ENCODE measurements at places on chromosomes 7 and 10.

- no peak for DNase-seq
Observed at GRCh38 chr10:26987851-26988250, 112.4 kb downstream of the ANKRD26 start.

DNA sequence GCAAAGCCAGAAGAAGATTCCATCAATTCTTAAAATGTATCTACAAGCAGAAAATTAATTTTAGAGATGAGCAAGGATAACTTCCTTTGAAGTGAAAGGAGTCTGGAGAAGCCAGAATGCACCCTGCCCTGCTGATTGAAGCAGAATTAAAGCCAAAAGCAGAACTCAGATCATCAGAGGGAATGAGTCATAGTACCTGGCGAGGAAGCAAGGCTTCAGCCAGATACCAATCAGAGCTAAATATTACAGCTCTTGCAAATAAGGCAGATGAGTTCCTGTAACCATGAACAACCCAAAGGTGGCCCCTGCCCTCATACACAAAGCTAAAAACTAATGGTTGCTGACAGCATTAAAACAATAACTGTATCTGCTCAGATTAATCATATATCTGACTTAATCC, 10.4 kb downstream of the HTR7 start:
- DNase-seq, result peak; percentile 24

DNA sequence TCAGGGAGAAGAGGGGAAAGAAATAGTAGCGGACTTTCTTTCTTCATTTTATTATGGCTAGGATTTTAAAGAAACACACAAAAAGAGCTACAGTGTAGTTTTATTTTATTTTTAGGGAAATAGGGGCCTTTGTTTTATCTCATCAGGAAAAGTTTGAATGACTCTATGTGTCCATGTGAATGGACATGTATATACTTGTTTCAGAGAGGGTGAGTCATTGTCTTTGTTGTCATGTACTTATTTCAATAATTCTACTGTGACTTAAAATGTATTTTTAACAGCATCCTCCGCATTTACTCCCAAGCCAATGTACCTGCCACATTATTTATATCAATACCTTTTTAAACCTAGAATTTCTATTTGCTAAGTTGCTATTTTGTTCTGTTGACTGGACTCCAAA, 569.5 kb downstream of the SORCS3 start:
- no peak for DNase-seq

DNA sequence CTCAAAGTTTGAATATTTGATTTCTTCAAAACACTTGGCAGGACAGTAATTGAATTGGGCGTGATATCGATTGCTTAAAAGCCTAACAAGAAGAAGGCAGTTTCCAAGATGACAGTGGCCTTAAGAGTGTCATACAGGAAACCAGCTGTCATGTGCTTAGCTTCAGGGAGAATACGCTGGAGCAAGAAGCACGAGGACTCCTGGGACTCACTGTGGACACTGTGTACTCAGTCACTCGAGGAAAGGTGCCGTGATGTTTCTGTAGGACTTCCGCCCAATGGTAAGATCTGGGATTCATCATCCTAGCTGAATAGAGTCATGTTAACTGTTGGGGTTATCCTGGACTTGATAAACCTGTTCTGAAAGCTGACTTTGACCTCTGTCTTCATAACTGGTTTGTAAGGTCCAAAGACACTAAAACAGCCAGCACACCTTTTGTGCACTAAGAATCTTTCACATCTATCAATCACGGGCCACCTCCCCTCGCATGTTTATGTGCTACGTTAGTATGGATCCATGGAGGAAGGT, 113.5 kb downstream of the CELF2 start:
- no peak for DNase-seq

GRCh38 chr7:91029688-91030087, 234.5 kb upstream of the FZD1 start:
- no peak for DNase-seq

DNA sequence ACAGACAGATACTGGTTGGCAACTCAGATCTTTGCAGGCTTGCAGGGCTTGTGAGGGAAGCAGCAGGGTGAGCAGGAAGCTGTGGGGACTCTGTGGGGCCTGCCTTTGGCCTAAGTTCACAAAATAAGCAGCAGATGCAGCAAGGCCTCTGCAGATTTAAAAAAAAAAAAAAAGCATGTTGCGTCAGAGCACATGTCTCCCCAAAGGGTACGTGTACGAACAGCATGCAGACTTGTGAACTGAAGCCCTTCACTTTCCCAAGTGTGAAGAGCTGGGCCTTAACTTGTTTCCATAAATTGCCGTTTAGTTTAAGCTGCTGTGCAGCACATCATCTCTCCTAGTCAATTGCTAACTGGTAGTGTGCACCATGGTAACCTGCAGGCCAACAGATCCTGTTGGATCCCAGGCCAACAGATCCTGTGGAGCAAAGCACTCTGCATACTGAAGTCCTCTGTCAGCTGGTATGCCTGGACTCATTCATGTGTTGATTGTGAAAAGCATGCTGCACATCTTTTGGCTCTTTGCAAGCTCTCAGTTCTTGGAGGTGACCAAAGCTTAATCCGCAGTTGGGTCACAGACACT, 10.8 kb upstream of the XPNPEP1 start:
- DNase-seq, result no peak

DNA sequence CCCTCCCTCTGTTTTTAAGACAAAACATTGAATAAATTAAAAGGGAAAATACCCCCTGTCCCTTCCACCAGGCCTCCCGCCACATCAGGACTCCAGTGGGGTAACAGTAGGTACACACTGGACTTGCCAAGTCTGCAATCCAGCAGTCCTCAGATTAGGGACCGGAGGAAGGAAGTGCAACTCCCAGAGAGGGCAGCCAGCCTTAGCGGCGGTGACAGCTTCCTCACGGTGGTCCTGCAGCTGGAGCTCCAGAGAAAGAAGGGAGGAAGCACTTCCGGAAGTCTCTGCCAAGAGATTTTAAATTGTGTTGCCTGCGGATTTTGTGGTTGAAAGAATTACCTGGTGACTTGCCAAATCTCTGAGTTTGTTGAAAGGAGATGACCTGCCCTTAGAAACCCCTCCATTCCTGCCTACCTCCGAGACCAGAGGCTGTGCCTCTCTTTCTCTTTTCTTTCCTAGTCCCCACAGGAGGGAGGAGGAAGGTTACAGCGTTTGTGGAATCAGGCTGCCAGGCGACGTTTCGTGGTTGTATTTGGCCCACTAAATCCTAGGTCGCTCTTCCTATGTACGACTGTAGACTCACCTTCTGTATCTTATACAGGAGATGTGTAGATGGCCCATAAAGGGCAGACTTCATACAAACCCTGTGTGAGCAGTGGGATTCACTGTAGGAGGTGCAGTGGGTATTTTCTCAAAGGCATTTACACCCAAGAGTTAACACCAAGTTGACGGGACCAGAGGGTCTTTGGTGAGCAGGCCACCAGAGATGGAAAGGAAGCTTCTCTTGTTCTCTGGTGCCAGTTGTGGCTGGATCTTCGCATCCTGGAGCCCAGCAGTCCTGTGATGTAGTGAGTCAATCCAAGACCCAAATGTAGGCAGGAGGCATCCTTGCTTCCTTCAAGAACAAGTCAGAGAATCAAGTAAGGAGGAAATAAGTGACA, 77.9 kb downstream of the INSIG1 start:
- DNase-seq, result no peak

DNA sequence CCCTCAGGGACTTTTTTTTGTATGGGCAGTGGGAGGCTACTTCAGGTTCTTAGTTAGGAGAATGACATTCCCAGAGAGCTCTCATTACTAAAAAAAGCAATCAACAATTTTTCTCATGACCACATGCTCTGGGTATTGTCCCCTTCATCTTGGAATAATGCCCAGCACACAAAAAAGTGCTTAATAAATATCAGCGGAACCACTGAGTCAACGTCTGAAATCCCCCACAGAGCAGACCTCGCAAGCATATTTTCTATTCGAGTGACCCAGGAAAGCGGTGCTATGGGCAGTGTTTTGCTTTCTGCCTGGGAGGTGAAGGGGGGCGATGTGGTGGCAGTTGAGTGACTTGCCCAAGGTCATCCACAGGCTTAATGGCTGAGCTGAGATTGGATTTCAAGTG, 493.4 kb upstream of the ZMIZ1 start:
- no peak for DNase-seq

- DNase-seq, result no peak
Observed at GRCh38 chr7:153473185-153473584, 579.0 kb upstream of the DPP6 start.

- DNase-seq, result no peak
Observed at GRCh38 chr10:35834877-35835494, 192.9 kb upstream of the FZD8 start.

- DNase-seq, result peak; percentile 30
Observed at GRCh38 chr10:126504063-126504760, 115.9 kb upstream of the ADAM12 start.

- peak; percentile 1 for DNase-seq
Observed at GRCh38 chr10:60878224-60878623, 65.8 kb downstream of the RHOBTB1 start.

DNA sequence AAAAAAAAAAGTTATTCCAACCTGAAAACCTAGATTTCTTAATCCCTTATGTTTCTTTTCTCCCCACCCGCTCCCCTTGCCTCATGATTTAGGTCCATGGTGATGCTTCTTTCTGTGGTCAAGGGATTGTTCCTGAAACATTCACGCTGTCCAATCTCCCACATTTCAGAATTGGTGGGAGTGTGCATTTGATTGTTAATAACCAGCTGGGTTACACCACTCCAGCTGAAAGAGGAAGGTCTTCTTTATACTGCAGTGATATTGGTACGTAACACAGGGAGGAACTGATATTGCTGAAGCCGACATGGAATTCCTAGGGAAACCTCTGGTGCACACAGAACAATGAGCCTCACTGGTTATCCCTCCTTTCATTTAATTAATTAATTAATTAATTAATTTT, 22.7 kb downstream of the DHTKD1 start:
- DNase-seq, result no peak

GRCh38 chr10:99619851-99620710, at the start of gene SLC25A28:
Gene SLC25A28 (minus strand): TSS chr10:99620439. CDS start chr10:99620335, 104 bp downstream.
- DNase-seq, result peak; percentile 98

DNA sequence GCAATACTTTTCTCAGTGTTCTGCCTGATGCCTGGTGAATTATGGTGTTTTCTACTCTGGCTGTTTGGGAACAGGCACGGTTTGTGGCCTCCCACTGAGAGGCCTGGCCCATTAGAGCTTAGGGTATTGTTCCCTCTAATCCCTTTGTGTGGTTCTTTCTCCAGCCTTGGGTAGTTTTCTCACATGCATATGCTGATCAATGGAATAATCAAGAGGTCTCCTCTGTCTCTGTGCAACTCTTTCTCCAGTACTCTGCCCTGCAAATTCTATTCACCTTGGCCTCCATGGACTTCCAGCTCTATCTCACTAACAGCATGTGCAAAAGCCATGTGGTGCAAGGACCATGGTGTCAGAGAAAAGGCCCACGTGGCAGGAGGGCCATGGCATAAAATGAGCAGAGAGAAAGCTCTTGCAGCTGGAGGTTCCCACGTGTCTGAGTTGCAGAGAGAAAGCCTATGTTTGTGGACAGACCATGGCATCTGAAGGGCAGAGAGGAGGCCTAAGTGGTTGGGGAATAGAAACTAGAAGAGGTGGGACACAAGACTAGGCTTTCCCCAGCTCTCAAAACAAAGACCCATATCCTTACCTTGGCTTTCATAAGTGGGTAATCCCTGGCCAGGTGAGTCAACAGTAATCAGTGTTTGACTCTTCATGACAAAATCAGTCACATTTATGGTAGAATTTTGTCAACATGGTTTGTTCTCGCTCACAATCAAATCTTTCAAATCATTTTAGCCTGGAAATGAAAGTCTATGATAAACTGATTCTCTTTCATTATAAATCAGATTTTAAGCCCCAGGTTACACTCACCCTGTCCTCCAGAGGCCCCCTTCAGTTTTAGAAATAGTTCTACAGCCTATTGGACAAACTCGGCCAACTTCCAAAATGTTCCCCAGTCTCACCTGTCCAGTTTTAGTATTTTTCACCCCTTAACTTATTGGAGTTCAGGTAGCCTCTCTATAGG, 17.3 kb downstream of the OPALIN start:
- peak; percentile 51 for DNase-seq

GRCh38 chr7:48154792-48155413, 16.4 kb upstream of the ABCA13 start:
- DNase-seq, result peak; percentile 48

DNA sequence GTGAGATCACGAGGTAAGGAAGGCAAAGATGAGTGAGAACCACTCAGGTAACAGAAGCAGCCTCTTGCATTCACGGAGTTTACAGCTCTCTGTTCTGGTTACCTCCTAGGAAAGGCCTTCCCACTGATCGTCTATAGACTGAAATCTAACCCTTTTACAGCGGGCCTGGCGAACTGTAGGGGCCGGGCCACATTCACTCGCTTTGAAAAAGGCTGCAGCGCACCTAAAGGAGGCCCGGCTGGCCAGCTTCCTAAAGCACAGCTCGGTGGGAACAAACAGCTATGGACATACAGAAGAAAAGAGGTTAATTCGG, 565 bp downstream of the ATP5MK start:
- no peak for DNase-seq

DNA sequence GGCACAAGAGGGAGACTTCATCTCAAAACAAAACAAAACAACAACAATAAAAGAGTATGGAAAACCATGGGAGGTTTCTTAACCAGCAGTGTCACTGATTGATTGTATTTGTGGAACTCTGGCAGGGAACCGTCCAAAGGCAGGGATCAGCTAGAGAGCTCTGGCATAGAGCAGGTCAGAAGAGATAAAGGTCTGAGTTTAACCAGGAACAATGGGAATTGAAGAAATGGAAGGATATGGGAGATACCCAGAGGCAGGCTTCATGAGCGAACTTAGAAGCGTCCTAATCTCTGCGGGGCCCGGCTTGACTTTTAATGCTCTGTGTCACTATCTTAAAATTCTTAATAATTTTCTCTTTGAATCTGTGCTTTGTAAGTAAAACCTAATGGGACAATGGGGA, 10.4 kb upstream of the FAM3C start:
- DNase-seq, result no peak

GRCh38 chr7:3722396-3722922, 421.4 kb downstream of the SDK1 start:
- DNase-seq, result peak; percentile 2

DNA sequence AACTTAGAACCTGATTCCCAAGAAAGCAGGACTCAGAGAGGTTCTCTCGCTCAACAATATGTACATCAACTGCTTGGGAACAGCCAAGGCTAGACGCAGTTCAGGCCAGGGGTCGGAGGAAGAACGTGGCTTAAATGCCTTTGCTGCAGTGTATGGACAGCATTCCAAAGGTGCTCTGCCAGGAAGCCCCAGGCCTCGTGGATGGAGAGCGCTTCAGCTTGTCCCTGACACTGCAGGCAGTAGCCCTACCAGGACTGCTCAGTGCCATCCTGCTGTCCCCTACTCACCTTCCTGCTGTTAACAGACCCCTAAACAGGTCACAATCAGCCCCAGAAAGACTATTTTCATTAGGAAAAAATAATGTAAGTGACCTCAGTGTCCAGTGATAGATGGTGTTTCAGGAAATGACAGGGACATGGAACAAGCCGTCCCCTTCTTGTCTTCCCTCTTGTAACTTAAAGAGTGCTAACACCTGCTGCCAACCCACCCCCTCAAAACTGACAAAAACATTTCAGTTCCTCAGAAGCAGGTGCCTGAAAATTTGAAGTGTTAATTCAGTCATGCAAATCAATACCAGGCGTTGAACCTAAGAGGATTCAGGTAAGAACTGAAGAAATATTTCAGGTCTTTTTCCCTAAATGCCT, 16.5 kb downstream of the CREB3L2 start:
- no peak for DNase-seq
